CD8-positive, alpha-beta memory T cell (primary cell): ENCODE measurements at places on chromosomes 12 and 14. TPM values are rescaled to one million over a fixed set of nuclear protein-coding genes. Genes with fewer than 3 reads are reported as not detected.

- no peak for DNase-seq
- H3K27ac ChIP-seq, result no peak overlapping the region
- H3K4me3 ChIP-seq, result no peak overlapping the region
- H3K27me3 ChIP-seq, result no peaks in the 10 kb centered on the region
- H3K36me3 ChIP-seq, result no peaks in the 10 kb centered on the region
Measured at GRCh38 chr12:130137040-130138018, 24.9 kb upstream of the FZD10 start.

Gene TMEM30B
- polyA plus RNA-seq, result 6.5 TPM

DNA sequence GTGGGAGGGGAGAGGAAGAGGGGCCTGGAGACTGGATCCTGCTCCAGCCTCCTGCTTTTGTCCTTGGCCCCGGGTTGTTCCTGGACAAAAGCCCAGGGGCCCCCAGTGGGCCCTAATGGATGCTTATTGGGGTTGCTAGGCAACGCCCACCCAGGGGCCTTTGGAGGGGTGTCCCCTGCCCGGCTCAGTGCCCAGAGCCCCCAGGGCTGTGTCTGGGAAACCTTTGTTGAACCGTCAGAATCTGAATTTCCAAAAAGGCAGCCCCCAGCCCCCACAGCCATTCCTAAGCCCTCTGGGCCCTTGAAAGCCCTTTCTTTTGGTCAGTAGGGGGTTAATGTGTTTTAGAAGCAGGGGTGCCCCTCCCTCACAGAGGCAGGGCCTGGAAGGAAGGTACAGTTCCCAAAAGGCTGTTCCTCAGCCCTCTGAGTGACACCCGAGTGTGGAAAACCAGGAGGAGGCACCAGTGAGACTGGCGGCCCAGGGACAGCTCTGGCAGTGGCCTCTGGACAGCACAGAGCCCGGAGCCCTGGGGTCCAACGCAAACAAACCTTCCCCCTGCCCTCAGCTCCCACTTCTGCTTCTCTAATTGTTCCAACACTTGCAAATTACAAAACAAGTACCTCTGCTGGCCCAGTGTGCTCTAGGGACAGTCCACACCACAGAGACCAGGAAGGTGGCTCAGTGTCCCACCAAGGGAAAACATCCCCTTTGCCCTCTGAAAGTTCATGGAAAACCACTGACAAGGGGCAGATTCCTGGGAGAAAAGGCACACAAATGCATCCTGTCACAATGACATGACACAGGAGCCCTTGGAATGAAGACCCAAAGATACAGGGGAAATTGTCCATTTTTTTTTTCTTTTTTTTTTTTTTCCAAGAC lies 19.4 kb downstream of the HHIPL1 start:
- no peak for DNase-seq
- H3K4me1 ChIP-seq, result no peaks in the 10 kb centered on the region
- peaks cover 6% of the 10 kb centered on the region for H3K27me3 ChIP-seq
- no peak overlapping the region for H3K4me3 ChIP-seq

Gene RSRC2
- polyA plus RNA-seq, result 40.3 TPM

DNA sequence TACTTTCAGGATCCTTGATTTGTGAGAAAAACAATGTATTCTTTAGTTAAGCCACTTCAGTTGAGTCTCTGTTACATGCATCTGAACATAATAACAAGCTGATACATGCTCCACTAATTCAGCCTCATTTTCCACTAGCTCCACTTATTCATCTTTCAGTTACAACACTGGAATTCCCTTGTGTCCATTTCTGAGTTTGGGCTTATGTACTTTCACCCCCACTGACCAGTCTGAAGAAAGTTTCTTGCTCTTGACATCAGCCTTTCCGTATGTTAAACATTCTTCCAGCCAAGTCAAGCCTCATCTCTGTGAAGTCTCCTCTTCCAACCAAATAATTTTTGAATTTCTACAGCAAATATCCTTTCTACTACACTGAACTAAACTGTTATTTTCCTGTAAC lies 592.5 kb upstream of the NOVA1 start:
- no peak overlapping the region for H3K4me3 ChIP-seq
- no peaks in the 10 kb centered on the region for H3K36me3 ChIP-seq
- H3K4me1 ChIP-seq, result no peaks in the 10 kb centered on the region
- no peaks in the 10 kb centered on the region for H3K27me3 ChIP-seq
- H3K27ac ChIP-seq, result no peak overlapping the region

DNA sequence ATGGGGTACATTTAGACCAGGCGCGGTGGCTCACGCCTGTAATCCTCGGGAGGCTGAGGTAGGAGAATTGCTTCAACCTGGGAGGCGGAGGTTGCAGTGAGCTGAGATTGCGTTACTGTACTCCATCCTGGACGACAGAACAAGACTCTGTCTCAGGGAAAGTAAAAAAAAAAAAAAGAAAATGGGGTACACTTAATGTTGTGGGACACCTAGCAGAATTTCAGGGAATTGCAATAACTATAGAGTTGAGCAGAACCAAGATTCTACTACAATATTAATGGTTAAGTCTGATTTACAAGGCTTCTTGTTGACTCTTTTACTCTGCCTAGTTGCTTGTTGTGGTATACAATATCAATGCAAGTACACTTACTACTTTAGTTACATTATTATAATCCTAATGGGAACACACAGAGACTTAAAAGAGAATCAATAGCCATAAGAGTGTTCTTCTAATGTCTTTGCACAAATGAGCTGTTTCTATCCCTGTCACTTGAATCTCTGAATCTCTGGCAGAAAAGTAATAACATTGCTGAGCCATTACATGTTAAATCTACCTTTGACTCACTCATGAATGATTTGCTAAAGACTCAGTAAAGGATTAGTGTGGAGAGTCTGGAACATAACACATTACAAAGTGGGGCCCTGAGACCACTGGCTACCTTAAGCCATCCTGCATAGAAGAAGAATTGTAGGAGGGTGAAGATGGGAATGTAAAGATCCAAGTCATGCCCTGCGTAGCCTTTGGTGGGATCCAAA lies 22.7 kb downstream of the BEST3 start:
- H3K27me3 ChIP-seq, result peaks cover 4% of the 10 kb centered on the region
- DNase-seq, result no peak

Gene TTC8
- polyA plus RNA-seq, result 1.4 TPM

DNA sequence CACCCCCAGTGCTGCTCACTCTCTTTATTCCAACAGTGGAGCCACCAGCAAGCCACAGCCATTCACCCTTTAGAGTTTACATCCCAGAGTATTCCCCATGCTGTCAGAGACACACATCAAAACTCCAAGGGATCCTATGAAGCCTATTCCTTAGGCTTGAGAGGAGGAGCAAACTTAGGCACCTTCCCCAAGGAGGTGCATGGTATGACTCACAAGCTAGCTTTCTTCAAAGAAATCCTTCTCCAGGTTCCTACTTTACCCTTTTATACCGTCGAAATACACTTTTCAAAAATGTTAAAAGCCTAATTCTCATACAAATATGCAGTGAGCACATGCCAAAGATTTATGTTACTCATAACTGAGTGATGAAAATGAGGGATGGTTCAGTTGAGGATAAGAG lies 175.4 kb downstream of the ETNK1 start:
- no peaks in the 10 kb centered on the region for H3K4me1 ChIP-seq
- H3K4me3 ChIP-seq, result no peak overlapping the region
- no peak for DNase-seq

GRCh38 chr12:124517260-124518050 lies 50.0 kb downstream of the NCOR2 start:
- H3K27me3 ChIP-seq, result no peaks in the 10 kb centered on the region
- H3K4me3 ChIP-seq, result no peak overlapping the region
- no peaks in the 10 kb centered on the region for H3K4me1 ChIP-seq
- no peak overlapping the region for H3K27ac ChIP-seq

DNA sequence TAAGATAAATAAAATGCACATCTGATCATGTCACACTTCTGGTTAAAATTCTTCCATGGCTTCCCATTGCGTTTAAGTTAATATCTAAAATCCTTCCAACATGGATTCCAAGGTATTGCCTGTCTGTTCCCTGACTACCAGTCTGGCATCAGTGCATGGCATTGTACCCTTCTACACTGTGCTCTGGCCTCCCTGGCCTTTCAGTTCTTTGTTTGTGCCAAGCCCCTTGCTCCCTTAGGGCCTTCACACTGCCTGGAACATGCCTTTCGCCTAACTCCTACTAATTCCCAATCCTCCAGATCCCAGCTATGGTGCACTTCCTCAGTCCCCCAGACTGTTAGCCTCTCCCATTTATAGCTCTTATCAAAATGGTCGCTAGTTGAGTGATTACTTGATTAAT lies 6.3 kb downstream of the CIPC start:
- DNase-seq, result no peak
- no peak overlapping the region for H3K27ac ChIP-seq
- H3K4me1 ChIP-seq, result peaks cover 3% of the 10 kb centered on the region
- no peak overlapping the region for H3K4me3 ChIP-seq
- H3K36me3 ChIP-seq, result no peaks in the 10 kb centered on the region

- DNase-seq, result no peak
- H3K27me3 ChIP-seq, result no peaks in the 10 kb centered on the region
- H3K36me3 ChIP-seq, result no peaks in the 10 kb centered on the region
- no peaks in the 10 kb centered on the region for H3K4me1 ChIP-seq
Measured at GRCh38 chr14:101288436-101289229, 272.7 kb upstream of the DIO3 start.

Gene SERPINA6
- polyA plus RNA-seq, result not detected

DNA sequence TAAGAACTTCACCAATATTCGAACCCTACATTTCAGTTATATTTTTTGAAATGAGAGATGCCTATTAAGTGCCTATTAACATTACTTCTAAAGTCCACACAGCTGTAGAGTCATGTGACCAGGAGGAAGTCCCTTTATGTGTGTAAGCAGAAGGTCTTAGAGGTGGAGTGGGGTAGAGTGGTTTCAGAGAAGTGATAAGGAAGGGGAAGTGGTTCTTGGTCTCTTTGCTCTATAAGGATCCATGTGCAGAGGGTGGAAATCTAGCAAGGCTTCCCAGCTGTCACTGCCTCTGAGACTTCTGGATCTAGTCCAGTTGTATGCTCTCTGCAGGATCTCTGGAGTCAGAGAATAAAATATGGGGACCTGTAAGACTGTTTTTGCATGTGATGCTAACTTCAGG lies 673.9 kb downstream of the FLRT2 start:
- no peak overlapping the region for H3K27ac ChIP-seq
- no peaks in the 10 kb centered on the region for H3K36me3 ChIP-seq
- no peaks in the 10 kb centered on the region for H3K4me1 ChIP-seq
- no peak overlapping the region for H3K4me3 ChIP-seq
- DNase-seq, result no peak

GRCh38 chr14:78970677-78971076 lies 800.5 kb downstream of the NRXN3 start:
- DNase-seq, result no peak
- H3K4me1 ChIP-seq, result no peaks in the 10 kb centered on the region
- no peaks in the 10 kb centered on the region for H3K36me3 ChIP-seq
- H3K4me3 ChIP-seq, result no peak overlapping the region

DNA sequence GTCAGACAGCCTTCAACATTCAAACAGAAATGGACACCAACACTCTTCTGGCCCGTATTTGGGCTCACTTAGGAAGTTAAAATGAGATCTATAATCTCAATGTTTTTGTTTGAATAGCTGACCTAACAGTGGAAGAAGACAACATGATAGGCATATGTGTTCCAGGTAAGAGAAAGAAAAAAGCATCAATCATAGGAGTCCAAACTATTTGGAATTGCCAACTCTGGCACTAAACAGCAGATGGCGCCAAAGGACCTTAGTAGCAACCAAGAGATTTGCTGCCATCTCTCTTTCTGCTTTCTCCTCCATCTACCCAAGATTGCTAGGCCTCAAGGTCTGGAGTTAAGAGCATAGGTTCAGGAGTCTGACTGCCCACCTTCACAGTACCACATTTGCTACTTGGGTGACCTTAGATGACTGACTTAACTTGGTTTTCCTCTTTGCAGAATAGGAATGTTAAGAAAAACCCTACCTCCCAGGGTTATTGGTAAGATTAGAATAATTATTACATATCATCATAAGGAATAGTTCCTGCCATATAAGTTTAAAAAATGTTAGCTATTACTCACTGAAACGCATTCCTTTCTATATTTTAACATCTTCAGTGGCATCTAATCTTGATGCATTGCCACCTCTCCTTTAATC lies 30.2 kb downstream of the PEX5 start:
- H3K27ac ChIP-seq, result no peak overlapping the region
- H3K36me3 ChIP-seq, result no peaks in the 10 kb centered on the region
- H3K4me1 ChIP-seq, result no peaks in the 10 kb centered on the region
- no peaks in the 10 kb centered on the region for H3K27me3 ChIP-seq
- DNase-seq, result peak; percentile 55

DNA sequence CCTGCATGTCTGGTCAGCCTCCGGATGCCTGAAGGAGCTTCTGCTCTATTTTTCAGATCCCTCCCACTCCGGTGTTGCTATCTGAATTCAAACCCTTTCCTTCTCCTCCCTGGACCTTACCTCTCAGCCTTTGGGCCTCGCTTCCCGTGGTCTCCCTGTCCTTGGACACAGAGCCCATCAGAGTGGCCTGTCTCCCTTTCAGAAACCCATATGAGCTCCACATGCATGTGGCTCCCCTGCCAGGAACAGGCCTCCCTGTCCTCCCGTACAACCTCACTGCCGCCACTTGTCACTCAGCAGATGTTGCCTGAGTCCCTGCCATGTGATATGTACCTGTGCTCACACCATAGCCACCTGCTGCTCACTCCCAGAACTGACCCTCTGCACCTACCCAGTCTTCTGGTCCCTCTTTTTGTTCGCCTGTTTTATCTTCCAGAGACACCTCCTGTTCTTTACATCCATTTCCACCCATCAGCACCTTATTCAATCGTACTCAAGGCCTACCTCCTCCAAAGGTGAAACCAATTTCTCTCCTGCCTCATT lies 182.5 kb downstream of the ZFP36L1 start:
- peaks cover 5% of the 10 kb centered on the region for H3K4me1 ChIP-seq
- H3K27ac ChIP-seq, result no peak overlapping the region
- H3K4me3 ChIP-seq, result no peak overlapping the region
- no peaks in the 10 kb centered on the region for H3K27me3 ChIP-seq
- DNase-seq, result no peak

Gene ARG2
- 1.2 TPM for polyA plus RNA-seq

DNA sequence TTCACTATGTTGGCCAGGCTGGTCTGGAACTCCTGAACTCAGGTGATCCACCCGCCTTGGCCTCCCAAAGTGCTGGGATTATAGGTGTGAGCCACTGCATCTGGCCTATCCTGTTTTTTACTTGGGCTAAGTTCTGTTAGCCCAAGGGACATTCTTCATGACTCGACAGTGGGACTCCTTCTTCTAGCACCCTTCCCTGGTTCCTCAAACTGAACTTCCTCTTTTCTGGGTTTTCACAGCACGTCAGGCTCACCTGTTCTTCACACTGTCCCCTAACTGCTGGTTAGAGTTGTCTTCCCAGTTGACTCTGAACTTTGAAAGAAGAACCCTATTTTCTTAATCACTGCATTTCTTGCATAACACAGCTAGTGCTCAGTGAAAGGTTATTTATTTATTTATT lies 22.5 kb downstream of the CABP1 start:
- DNase-seq, result no peak
- no peaks in the 10 kb centered on the region for H3K36me3 ChIP-seq
- H3K27ac ChIP-seq, result no peak overlapping the region
- no peak overlapping the region for H3K4me3 ChIP-seq
